RPMI7951 (cell line): ENCODE measurements at places on chromosomes 1 and 21. TPM values are rescaled to one million over a fixed set of nuclear protein-coding genes. Genes with fewer than 3 reads are reported as not detected.
A peak's percentile ranks its signal among the peaks of the same experiment; 100 is the strongest.

DNA sequence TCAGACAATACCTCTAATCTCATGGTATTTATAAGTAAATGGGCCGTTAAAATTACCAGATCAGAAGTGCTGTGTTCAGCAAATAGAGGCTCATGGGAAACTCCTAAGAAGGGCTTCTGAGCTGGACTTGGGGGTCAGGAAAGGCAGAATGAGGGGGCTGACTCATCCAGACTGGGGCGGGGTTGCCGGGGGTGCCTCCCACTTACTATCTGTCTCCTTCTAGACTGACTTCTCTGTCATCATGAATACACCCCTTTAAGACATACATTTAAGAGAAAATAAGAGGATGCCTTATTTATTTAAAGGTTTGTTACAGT is 96.0 kb upstream of the ERRFI1 start:
- peak; percentile 90 for DNase-seq

- no peak for DNase-seq
These were observed 3.8 kb downstream of the TMEM54 start for GRCh38 chr1:32897082-32898049.

Gene GNAT2
- 0.29 TPM in 1 of 2 replicates, not detected in the other for total RNA-seq

Gene FCRL3
- total RNA-seq, result not detected in 2 replicates

Gene PROX1
- total RNA-seq, result 2.4 and 3.0 TPM in 2 replicates

Gene GBP7
- total RNA-seq, result not detected in 2 replicates

Gene SFN
- total RNA-seq, result not detected in 2 replicates
